ENCODE measurements at places on chromosomes 1 and 21.

GRCh38 chr1:202831906-202832305, 21.2 kb downstream of the PCAT6 start:
- no peak for DNase-seq

DNA sequence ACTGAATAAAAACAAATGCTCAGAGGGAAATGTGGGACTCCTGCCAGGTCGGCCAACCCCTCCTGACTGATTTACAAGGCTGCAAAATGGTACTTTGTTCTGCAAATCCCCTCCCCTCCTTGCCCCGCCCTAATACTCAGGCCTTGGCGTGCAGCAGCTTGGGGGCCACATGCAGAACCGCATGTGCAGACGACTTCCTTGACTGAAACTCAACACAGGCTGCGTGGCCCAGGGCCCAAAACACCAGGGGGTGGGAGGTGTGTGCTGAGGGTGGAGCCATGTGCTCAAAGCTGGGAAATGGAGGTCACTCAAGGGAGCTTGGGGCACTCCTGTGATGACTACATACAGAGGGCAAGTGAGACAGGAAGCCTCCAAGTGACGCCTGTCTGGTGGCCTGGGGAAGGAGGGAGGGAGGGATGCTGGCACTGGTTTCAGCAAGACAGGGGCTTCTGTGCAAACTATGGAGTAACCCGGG, 87.2 kb downstream of the MRPL37 start:
- no peak for DNase-seq

DNA sequence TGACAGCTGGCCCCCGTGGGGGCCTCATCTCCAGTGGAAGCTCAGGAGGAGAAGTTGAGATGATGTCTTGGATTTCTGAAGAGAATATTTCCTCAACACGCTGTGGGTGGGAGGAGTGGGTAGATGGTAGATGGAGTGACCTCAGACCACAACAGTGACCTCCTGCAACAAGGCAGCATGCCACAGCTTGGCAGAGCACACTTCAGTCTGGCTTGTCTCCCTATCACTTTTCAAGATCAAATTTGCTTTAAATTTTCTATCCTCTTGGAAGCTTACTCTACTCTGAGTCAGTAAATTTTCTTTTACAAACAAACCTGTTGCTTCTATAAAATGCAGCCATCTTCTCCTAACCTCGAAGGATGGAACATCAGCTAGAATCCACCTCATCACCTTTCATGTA, 59.7 kb downstream of the NTPCR start:
- DNase-seq = no peak

- no peak for DNase-seq
Measured at GRCh38 chr1:10962483-10962882, 50.0 kb upstream of the TARDBP start.

DNA sequence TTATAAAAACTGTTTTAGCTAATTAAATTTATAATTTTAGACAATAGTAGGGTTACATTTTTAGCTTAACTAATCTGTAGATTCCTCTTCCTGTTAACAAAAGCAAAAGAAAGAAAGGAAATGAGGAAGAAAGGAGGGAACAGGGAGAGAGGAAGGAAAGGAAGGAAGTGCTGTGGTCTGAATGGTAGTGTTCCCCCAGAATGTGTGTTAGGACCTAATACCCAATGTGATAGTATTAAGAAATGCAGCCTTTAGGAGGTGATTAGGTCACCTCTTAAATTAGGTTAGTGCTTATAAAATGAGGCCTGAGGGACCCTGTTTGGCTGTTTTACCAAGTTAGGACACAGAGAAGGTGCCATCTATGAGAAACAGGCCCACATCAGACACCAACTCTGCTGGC, 136.9 kb upstream of the SAMSN1 start:
- no peak for DNase-seq

GRCh38 chr1:5611431-5611830, 380.8 kb downstream of the NPHP4 start:
- no peak for DNase-seq

- no peak for DNase-seq
Measured at GRCh38 chr1:168697356-168698126, 31.5 kb downstream of the DPT start.

- no peak for DNase-seq
Measured at GRCh38 chr1:165628147-165628822, 2.7 kb upstream of the MGST3 start.

- peak; percentile 66 for DNase-seq
Measured at GRCh38 chr1:20411196-20411980, 74.6 kb downstream of the CAMK2N1 start.

GRCh38 chr1:74107394-74107793, 90.6 kb downstream of the LRRIQ3 start:
- no peak for DNase-seq

- DNase-seq = no peak
Measured at GRCh38 chr21:39881661-39882060, 14.4 kb downstream of the PCP4 start.

DNA sequence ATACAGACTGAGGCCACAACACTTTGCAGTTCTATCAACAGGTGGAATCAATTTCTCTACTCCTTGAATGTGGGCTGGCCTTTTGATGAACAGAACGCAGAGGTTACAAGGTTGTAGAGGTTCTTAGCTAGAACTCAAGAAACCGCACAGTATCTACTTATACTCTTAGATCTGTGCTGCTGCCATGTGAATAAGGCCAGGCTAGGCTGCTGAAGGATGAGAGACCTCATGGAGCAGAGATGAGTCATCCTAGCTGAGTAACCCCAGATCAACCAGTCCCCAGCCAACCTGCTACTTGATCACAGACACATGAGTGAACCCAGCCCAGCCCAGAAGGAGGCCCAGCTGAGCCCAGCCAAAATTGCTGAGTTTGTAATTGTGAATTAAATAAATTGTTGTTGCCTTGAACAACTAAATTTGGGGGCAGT, 35.3 kb upstream of the BCAR3 start:
- no peak for DNase-seq

GRCh38 chr1:178939338-178940067, 68.6 kb upstream of the ANGPTL1 start:
- no peak for DNase-seq

GRCh38 chr1:243433737-243434370, 178.0 kb downstream of the SDCCAG8 start:
- no peak for DNase-seq

DNA sequence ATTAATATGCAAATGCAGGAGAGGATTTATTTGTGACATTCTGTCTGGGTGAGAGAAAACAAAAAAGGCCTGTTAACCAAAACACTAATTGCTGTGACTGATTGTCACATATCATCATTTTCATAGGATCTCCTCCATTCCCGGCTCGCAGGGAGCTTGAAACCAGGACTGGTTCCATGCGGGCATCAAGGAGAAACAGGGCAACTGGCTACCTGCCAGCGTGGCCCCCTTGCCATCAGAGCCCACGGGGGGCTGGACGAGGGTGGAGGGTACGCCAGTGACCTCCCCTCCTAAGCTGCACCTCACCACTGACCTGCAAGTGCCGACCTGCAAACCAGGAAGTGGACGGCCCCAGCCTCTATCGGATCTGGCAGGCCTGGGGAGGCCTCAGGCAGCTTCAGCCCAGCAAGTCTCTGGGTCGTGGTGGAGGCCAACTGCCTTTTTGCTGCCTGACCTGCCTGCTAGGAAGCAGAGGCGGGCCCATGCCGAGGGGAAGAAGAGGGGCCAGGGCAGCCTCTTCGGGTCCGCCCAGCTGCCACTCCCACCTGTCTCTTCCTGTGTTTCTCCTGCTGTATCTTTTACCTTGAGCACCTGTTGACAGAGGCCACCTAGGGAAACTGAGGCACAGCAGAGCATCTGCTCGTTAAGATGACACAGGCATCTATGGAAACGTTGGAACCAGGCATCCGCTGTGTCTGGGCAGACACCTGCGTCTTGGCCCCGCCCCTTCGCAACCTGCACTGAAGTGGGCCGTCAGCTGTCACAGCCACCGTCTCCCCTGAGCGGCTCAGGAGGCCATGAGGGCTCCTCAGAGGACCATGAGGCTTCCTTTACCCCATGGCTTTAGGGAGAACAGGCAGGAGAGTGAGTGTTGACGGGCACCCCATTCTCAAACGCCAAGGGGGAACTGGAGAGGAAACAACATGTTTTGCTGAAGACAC, 74.8 kb downstream of the CASZ1 start:
- DNase-seq = no peak

- DNase-seq = no peak
Measured at GRCh38 chr1:212951126-212951946, 995 bp downstream of the VASH2 start.

DNA sequence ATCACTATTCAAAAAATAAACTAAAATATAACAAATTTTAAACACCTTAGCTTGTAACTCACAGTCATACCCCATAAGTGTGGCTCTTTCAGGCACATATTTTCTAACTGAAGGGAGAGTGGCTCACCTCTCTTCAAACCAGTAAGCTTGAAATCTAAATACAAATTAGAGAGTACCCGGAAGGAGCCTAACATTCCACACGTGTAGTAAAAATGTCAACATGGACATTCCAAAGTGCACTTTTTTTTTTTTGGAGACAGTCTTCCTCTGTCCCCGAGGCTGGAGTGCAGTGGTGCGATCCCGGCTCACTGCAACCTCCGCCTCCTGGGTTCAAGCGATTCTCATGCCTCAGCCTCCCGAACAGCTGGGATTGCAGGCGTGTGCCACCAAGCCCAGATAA, 275.6 kb upstream of the ADGRL2 start:
- DNase-seq = no peak

All from amniotic stem cell (primary cell).